Cortex of kidney (tissue), 1 donor: ENCODE measurements at places on chromosomes 16 and 17.

DNA sequence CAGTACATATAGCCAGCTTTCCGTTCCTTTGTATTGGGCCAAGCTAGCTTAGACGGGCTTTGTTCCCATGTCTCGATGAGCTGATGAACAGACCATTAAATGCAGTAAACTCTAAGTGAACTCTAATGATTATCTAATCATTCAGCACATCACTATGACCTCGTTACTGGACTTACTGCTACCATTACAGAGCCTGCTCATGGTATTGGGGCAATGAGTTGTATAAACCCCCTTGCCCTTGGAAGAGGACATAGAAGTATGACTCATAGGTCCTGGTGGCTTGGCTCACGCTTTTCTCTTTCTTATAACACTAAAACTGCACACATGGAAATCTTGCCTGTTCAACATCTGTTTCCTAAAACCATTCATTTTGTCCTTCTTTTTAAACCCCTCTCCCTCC, 93.6 kb upstream of the DYNLRB2 start:
- no peak for DNase-seq

DNA sequence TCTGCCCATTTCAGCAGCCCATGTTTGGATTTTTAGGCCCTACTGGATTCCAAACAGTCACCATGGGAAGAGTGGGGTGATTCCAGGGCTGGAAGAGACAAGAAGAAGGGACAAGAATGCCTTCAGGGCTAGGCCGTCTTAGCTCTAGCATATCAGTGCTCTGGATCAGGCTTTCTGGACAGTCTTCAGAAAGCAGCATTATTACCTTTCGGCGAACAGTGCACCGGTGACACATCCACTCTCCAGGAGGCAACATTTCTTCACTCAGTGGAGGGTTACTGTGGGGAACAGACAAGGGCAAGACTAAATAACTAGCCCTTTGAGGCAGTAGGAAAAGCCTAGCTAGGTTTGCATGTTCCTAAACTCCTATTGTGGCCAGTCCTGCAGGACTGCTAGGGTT, 23.9 kb upstream of the DHRS13 start:
- DNase-seq: no peak

DNA sequence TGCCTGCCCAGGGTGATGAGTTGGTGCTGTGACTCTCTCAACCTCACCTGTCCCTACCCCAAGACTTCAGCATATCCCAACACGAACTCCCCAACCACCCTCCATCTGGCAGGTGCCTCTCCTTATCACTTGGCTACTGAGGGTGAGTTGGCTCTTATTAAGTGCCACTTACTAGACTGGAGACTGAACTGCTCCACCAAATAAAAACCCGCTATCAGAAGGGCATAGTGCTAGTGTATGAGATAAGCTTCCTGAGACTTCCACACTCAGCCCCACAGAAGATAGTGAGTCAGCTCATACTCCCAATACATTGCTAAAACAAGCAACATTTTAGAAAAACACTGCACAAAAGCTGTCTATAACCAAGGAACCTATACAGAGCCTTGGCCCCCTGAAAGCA, 16.0 kb upstream of the CCL18 start:
- no peak for DNase-seq

DNA sequence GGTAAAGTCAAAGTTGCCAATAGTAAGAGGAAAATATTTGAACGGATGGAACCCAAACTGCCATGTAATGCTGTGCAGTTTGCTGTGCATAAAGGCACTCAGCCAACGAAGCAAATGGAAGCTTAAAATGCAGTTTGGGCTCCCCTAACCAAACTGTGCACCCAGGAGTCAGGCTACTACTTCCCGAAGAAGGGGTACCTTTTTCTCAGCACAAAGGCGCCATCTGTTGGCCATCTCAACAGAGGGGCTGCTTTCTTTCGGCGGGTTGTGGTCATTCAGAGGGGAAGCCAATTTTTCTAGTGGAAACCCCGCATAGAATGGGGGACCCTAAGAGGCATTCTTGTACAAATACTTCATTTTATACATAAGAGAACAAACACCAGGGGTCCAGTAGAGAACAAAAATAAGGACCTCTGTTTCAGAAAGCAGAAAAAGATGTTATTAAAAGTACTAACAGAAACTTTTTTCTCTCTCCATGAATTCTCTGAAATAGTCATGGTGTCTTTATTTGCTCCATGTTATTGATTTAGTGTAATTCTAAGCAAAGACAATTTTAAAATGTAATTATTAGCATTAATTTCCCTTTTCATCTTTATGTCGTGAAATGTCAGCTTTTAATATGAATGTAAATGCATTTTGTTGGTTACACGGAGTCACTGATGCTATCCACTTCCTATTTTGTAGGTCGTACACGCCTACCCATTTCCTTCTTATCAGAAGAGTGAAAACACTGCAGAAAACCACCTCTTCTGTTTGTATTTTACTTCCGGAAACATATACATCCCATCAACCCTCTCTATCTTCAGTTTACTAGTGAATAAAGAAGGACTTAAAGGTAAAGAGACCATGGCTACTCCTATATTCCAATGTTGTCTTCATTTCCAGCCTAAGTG, 453.3 kb downstream of the KCNJ2 start:
- DNase-seq: no peak

GRCh38 chr17:49589577-49589927, 13.9 kb downstream of the NXPH3 start:
- no peak for DNase-seq

DNA sequence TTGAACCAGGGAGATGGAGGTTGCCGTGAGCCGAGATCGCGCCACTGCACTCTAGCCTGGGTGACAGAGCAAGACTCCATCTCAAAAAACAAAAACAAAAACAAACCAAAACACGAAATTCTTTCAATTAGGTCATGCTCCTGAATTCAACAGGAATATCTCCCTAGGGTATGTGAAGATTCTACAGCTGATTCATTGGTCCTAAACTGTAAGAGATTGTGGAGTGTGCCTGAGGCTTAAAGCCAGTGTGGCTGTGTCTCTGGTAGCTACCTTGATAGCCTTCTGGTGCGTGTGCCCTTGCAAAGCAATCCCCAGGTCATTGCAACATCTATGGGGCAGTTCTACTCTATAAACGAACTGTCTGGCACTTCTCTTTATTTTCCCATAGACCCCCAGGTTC, 48.4 kb downstream of the USP43 start:
- DNase-seq: no peak

GRCh38 chr16:47308601-47309000, 152.3 kb downstream of the ITFG1 start:
- no peak for DNase-seq

GRCh38 chr17:43753493-43754129, 5.0 kb downstream of the SOST start:
- no peak for DNase-seq

DNA sequence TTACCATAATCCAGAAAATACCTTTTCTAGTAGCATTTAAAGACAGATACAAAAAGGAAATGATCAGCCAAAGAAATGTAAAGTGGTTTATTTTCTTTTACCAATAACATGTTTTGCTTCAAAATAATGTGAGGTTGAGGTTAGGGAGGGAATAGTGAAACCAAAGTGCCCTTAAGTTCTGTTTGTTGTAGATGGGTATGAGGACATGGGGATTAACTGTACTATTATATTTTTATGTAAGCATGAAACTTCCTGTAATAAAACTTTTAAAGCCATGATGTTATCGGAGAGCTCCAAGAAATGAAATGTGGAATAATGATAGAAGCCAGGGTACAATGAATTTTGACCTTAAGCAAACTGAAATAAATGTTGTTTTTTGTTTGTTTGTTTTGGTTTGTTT, 9.9 kb downstream of the C16orf46 start:
- no peak for DNase-seq

DNA sequence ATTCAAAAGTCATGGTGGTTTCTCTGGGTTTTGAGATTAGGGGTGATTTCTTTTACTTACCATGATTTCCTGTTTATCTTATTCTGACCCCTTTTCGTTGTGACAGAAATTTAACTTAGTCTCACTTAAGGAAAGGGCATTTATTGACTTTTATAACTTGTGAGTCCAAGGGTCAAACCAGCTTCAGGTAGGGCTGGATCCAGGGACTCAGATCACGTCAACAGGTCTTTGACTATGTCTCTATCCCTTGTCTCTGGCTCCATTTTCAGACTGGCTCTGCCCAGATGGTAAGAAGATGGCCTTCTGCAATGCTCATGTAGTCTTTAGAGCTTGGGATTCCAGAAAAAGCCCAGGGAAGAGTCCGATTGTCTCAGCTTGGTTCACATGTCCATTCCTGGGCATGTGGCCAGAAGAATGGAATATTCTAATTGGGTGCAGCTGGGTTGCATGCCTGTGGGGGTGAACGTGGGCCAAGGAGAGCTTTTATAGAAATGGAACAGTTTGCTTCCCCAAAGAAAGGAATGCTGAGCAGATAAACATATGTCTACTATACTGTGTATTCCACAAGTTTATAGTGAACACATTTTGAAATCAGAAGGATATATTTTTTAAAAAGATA, 13.4 kb downstream of the USP43 start:
- DNase-seq: no peak

DNA sequence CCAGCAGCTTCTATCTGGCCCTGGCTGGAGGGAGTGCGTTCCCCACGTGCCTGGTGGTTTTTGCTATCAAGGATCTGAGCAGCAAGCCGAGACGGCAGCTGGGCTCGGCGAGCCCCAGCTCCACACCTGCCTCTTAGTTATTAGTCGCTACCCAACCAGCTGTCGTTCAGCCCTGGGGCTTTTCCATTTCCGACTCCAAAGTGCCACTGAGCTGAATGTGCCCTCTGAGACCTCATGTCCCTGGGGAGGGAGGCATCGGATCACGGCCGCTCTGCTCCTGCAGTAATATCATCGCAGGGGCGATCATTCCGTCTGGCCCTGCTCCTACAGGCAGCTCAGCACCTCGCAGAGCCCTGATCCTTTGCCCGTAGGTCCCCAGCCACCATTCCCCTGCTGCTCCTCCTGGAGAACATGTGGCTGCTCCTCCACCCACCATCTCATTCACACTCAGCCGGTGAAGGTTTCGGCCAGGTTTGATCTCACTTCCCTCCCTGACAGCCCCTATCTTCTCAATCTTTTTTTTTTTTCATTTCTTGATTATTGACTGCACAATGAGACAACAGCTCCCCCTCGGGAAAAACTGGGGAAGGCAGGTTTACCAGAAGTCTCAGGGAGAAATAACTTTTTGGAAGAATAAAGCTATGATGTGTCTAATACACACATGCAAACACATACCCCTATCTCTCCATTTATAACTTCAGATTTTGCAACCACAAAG, 86.7 kb downstream of the ZFHX3 start:
- no peak for DNase-seq

DNA sequence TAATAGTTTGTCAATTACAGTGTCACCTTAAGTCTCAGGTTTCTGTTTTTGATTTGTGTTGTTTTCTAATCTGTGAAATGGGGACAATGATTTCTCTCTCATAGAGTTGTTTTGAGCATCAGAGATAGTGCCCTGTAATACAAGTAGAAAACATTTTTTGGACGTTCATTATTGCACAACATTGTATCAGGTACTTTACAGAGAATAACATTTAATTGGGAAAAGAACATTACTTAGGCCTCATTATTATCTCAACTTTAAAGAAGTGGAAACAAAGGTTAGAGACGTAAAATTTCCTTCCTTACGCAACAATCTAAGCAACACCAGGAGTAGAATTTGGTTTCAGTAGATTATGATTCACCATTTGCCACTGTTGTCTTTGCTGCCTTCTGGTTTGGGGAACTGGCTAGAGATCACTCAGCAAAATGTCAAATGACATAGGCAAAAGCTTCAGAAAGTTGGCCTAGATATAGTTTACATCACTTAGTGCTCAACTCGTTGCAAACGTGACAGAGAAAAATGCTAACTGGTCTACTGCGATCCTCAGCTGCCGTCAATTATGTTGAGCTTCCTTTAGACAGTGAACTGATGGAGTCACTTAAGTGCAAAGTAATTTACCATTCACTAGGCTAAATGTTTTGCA, 1026.8 kb downstream of the CDH11 start:
- no peak for DNase-seq

DNA sequence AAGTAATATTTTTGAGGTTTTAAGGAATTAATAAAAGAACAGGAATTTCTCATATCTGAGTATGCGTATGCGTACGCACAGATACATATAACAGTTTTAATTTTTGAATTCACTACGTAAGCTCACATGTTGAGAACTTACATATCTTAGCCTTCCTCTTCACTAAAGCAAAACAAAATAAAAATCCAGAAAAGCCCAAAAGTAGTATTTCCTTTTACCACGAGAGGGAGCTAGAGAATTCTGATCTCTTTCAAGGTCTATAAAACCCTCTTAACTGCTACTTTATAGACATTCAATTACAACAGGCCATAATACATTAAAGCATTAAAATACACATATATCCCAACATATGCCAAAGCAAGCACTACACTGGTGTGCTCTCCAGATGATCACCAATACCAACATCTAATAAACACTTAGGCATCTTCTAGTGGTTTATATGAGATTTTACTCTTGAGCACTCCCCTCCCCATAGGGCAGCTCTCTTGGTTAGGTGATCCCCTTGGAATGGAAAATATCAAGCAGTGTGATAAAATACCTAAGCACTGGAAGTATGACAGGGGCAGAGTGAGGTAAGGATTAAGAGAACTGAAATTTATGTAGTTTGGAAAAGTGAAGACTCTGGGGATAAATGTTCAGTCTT, 94.0 kb downstream of the SKAP1 start:
- DNase-seq: no peak

DNA sequence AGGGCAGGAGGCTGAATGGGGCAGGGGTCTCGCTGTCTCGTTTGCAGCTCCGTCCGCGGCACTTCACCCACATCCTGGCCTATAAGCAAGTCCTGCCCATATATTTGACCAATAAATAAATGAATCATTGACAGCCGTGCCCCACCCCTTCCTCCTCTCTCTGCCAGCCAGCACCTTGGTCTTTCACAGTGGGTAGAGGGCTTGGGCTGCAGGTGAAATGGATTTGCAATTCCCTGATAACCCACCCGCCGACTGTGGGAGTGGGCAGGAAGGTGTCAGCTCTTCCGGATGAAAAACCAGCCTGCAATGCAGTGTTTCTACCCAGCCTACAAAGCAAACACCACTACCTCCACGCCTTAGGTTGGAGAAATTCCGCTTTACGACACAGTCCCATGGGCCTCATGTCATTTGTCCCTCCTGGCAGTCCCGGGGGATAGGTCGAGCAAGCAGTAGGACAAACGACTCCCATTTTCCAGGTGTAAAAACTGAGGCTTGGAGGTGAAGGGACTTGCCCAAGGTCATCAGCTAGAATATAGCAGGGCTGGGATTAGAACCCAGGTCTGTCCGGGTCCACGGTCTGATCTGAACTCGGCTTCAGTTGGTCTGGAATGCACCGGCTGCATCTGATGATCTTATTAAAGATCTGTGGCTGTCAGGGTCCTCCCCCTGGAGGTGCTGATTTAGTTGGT, 79.0 kb downstream of the ABCC1 start:
- no peak for DNase-seq

GRCh38 chr16:88581033-88581432, 10.8 kb downstream of the ZC3H18 start:
- DNase-seq: no peak

GRCh38 chr16:61862221-61863155, 173.8 kb downstream of the CDH8 start:
- no peak for DNase-seq

- DNase-seq: no peak
Observed at GRCh38 chr16:16150117-16150877, 73.0 kb downstream of the ABCC6 start.

GRCh38 chr17:57490111-57490845, 234.0 kb downstream of the MSI2 start:
- DNase-seq: no peak

- no peak for DNase-seq
Observed at GRCh38 chr17:10668775-10669174, 11.7 kb upstream of the MYH3 start.
